Fibroblast of skin of back (primary cell): ENCODE measurements at places on chromosomes 1 and 21.

GRCh38 chr21:42545745-42546144 lies 32.1 kb downstream of the SLC37A1 start:
- no peak for DNase-seq

GRCh38 chr1:59316497-59317128 lies 19.7 kb downstream of the FGGY start:
- DNase-seq = peak; percentile 53

- no peak for DNase-seq
Observed at GRCh38 chr1:218739426-218739825, 394.3 kb downstream of the TGFB2 start.

DNA sequence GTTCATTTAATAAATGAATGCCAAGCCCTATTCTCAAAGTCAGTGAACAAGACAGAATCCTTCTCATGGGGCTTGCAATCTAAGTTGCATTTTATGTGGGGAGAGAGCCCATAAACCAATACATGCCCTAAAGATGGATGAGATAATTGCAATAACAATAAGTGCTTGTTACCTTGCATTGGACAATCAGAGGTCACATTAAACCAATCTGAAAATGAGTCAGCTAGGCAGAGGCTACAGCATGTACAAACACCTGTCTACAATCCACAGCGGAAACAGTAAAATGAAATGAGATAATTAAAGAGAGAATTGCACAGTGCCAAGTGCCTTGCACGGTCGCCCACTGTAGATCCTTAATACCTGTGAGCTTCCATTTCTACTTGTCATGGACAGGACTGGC lies 7.4 kb upstream of the IGFN1 start:
- DNase-seq = no peak

- DNase-seq = no peak
Observed at GRCh38 chr1:57163325-57163724, 197.5 kb upstream of the C8B start.

DNA sequence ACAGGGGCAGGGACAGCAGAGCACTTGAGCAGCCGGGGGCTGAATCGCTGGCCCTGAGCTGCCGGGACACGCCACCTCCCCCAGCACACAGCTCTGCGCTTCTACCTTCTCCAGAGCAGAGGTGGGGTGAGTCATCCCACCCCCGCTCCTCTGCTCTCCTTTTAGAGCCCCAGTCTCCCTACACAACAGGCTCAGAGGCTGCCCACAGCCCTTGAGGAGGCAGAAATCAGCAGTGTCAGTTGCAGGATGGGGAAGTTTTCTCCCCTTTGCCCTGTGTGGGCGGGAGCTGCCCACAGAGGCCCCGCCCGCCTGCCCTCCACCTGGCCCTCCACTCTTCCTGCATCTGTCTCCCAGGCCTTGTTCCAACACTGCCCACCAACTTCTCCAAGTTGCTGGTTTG lies 94.6 kb downstream of the STUM start:
- DNase-seq = peak; percentile 21

GRCh38 chr1:235156740-235157139 lies 4.3 kb downstream of the RBM34 start:
- no peak for DNase-seq

DNA sequence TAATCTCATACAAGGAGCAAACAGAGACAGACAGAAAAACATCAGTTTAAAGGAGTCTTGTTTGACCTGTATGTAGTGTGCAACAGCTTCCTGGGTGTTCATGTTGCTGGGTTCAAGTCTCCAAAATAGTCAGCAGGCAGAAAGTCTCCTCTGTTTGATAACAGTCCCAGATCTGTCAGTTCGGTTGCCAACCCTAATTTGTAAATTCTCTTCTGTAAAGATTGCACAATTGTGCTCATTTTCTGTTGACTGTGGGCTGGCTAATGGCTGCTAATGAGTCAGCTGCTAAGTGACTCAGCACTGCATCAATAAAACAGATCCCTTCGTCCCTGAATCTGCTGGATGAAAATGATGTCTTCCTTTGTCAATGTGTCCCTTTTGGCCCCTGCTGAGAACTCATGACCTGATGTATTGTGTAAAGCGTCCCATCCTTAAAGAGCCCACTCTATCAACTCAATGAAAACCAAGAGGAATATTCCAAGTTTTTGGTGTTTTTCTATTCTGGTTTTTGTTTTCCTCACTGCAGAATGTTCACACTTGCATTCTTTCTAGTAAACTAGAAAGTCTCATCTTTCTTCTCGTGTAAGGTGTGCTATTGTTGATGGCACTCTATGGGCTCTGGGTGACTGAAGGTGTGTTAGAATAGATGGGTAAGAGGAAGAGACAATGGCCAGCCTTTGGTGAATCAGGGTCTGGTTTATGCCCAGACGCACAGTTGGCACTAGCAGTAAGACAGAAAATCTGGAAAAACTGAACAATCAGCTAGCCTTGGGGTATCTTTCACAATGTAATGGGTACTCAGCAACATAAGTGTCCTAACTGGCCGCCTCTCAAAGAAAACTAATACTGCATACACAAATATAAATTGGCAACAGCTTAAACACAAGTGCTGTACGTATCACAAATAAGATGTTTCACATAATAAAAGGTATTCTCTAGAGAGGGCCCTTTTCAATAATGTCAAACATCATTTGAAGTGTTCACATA lies 75.1 kb upstream of the SIPA1L2 start:
- peak; percentile 62 for DNase-seq

- DNase-seq = no peak
Observed at GRCh38 chr1:61130338-61131000, 48.1 kb downstream of the NFIA start.

GRCh38 chr21:22842875-22843274 lies 1844.7 kb downstream of the NCAM2 start:
- DNase-seq = no peak

DNA sequence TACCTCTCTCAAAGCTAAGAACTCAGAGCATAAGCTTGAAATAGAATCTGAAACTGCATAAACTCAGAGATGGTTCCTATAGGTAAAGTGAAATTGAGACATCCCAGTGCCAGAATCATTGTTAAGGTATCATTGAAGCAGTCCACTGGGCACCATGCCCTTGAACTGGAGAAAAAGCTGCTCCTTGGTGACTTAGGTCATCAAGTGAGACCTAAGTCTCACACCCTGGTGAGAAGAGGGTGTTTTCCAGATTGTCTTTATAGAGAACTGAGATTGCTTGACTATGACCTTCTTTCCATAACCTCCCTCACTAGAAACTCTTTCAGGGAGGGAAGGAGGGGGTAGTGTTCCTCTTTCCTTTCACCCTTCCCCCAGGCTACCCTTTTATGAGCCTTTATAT lies 9.4 kb upstream of the ATP6V1G3 start:
- DNase-seq = no peak

GRCh38 chr1:244354810-244355278 lies 96.9 kb downstream of the ADSS2 start:
- DNase-seq = no peak

DNA sequence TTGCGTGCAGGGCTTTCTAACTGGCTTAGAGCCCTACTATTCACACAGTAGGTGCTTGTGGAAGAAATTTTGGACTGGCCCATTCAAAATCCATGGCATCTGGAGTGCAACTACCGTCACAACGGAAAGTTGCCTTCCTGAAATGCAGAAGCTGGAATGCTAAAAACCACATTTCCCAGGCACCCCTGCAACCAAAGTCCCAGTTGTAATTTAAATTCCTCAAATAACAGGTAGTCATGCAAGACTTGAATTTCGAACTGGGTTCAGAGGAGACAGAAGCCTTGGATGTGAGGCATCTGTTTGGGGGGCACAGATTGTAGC lies 186.7 kb downstream of the TOMM20 start:
- peak; percentile 29 for DNase-seq

DNA sequence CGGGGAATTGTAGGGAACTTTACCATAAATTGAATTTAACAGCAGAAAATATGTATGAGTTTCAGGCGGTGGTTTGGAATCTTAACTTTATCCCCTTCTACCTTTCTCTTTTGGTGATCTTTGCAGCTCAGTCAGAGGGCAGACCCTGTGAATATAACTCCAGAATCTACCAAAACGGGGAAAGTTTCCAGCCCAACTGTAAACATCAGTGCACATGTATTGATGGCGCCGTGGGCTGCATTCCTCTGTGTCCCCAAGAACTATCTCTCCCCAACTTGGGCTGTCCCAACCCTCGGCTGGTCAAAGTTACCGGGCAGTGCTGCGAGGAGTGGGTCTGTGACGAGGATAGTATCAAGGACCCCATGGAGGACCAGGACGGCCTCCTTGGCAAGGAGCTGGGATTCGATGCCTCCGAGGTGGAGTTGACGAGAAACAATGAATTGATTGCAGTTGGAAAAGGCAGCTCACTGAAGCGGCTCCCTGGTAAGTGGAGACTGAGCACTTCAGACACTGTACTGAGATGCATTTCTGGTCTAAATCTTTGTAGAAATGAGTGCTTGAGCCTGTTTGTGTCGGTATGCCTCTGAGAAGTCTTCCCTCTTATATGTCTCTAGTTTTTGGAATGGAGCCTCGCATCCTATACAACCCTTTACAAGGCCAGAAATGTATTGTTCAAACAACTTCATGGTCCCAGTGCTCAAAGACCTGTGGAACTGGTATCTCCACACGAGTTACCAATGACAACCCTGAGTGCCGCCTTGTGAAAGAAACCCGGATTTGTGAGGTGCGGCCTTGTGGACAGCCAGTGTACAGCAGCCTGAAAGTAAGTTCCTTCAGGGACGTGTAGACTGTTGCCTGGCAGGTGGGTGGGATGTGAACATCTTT lies 1.5 kb downstream of the CCN1 start:
- DNase-seq = peak; percentile 76

DNA sequence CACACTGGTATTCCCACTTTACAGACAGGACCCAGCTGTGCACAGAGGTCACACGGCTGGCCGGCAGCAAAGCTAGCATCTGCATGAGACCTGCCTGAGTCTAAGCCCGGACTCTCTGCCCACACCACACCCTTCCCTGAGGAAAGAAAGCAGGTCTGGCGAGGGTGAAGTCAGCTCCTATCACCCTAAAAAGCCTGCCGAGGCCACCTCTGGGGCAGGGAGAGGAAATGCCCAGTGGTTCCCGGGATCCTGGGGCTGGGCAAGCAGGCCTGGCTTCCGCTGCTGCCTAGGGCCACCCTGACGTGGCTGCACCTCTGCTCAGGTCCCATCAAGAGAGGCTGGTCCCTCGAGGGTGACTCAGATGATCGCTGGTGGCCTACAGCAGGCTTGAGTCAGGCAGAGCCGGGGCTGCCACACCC lies 42.2 kb downstream of the RAP1GAP start:
- DNase-seq = no peak

GRCh38 chr21:15753741-15754140 lies 24.0 kb downstream of the USP25 start:
- DNase-seq = no peak

- DNase-seq = no peak
Observed at GRCh38 chr21:41966041-41966833, 12.4 kb upstream of the C2CD2 start.

GRCh38 chr1:40706626-40707025 lies 15.1 kb downstream of the NFYC start:
- peak; percentile 31 for DNase-seq

- DNase-seq = no peak
Observed at GRCh38 chr1:218301217-218301616, 16.1 kb downstream of the RRP15 start.

DNA sequence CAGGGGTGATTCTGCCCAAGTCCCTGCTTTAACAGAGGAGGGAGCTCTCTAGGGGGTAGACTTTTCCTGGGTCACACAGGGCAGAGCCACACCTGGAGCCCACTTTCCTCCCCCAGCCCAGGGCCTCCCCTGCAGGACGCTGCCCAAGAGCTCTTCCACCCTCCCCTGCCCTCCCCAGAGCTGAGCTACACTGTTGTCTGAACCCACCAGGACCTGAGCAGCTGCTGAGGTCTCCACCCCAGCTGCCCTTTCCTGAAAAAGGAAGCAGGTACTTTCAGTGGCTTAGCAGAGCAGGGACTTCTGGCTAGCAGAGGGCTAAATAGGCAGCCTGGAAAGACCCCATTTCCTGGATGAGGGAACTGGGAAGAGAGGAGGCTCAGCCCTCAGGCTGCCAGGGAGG lies 169.3 kb upstream of the ETV3 start:
- DNase-seq = no peak

DNA sequence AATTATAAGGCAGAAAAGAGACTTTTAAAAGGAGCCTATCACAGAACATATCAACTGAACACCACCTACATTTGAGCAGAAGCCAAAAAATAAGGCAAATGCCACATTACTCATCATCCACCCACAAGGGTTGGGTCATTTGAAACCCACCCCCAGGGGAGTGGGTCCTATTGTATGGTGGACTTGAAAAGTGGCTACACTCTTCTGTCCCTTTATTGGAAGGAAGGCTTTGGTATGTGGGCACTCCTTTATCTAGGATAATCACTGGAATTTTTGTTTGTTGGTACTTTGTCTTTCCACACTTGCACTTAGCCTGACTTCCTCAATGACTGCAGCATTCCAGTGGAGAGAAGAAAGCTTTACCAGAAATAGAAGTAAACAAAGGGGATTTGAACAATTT lies 157.2 kb upstream of the COL11A1 start:
- peak; percentile 81 for DNase-seq

- DNase-seq = peak; percentile 37
Observed at GRCh38 chr1:1599030-1599934, 653 bp downstream of the FNDC10 start.

GRCh38 chr1:3911981-3912808 lies 12.1 kb upstream of the C1orf174 start:
- DNase-seq = no peak

DNA sequence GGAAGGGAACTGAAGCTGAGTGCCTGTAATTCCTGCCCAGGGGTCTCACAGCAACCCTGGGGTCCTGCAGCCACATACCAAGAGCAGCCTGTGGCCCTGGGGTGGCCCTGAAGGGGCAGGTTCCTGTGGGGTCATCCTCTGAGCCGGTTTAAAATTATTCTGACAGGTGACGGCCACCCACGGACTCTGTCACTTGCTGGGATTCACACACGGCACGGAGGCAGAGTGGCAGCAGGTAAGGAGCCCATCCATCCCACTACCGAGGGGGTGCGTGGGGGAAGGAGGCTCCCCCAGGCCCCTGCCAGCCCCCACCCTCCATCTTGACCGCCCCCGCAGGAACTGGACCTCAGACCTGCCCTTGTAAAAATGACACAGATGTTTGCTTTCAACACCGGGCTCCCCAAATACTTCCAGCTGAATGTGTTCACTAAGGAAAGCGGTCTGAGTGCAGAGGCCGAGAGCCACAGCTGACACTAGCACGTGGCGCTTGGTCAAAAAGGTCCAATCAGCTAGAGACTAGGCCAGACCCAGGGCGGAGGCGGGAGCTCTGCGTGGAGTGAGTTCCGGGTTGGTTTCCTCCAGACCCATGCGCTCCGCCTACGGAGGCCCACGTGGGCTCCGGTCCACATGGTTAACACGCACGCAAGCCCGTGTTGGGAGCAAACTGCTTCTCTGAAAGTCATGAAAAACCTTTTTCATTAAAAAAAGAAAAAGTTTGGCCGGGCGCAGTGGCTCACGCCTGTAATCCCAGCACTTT lies 10.0 kb downstream of the YBEY start:
- peak; percentile 84 for DNase-seq
